Psoas muscle (tissue), 8 donors: ENCODE measurements at places on chromosomes 1 and 21. TPM values are rescaled to one million over a fixed set of nuclear protein-coding genes. Genes with fewer than 3 reads are reported as not detected.

The OR6K3 gene
- polyA plus RNA-seq: not detected

The NES gene
- 12.3 TPM for polyA plus RNA-seq

- no peak for DNase-seq
These were observed 37.8 kb upstream of the GADD45A start for GRCh38 chr1:67647036-67647798.

The C1orf21 gene
- 216 TPM for polyA plus RNA-seq

The FCGR2B gene
- 1.2 TPM for polyA plus RNA-seq
